ENCODE measurements at places on chromosomes 5 and 9.
A peak's percentile ranks its signal among the peaks of the same experiment; 100 is the strongest.

DNA sequence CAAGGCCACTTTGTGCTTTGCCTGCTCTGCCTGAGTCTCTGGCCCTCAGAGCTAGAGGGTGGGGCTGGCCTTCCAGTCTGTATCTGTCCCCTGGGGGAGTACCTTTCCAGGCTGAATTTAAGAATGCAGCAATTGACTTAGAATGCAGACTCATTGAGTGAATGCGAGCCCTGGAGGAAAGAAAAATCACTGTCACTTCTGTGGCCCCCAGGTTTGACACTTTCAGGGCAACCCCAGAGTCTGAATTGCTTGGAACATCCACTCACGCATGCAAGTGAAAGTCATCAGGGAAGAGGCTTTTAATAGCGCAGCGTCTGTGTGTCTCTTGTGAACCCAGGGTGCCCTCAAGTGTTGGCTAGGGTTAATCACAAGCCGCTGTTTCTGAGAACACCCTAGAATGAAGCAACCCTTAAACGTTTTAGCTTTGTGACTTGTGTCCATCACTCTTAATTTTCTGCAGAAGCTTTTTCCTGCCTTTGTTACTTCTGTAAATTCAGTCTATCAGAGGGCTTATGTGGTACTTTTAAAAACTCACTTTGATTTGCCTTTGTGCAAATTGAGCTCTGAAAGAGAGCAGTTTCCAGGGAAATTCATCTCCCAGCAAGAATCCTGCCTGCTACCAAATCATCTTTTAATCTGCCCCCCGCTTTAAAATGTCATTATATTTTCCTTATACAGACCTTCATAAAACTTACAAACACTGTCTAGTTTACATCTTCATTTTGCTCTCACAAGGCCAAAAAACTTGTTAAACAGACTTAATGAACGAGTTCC, 146.8 kb upstream of the IQGAP2 start:
- DNase-seq, result peak; percentile 38

DNA sequence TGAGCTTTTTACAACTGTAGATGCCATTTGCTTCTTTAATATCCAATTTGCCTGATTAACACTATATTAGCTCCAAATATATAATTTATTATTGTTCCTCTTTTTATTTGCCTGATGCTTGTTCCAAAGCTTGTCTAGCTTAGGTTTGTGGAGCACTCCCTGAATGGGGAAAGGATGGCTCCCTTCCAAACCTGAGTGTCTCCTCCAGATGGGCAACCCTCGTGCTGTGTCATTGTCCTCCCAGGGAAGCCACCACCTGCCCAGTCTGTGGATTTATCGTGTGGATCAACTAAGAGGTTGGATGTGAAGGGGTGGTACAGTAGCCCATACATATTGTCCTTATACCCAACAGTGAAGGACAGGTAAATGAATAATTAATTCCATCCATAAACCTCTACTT, 404.9 kb downstream of the CDK5RAP2 start:
- DNase-seq, result no peak

- DNase-seq, result no peak
Measured at GRCh38 chr9:107274953-107275422, 8.1 kb upstream of the RAD23B start.

GRCh38 chr5:58407042-58407719, 52.7 kb downstream of the PLK2 start:
- no peak for DNase-seq

- no peak for DNase-seq
Measured at GRCh38 chr5:76537073-76537543, 86.1 kb downstream of the F2RL2 start.

DNA sequence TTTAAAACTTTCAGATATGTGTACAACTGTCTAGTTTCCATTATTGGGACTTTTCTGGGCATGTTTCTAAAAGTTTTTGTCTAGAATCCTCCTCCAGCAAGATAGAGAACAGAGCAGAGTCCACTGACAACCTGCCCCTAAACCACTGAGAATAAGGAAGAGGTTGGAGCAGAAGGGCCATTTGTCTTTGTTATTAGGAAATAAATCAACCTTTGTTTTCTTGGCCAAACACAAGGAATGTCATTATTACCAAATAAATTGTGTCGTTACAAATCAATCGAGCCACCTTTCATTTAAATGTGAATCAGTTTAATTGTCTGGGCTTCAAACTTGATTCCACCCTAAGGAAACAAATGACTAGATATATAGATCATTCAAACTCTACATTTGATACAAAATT, 81.4 kb downstream of the GAS1 start:
- DNase-seq, result no peak

DNA sequence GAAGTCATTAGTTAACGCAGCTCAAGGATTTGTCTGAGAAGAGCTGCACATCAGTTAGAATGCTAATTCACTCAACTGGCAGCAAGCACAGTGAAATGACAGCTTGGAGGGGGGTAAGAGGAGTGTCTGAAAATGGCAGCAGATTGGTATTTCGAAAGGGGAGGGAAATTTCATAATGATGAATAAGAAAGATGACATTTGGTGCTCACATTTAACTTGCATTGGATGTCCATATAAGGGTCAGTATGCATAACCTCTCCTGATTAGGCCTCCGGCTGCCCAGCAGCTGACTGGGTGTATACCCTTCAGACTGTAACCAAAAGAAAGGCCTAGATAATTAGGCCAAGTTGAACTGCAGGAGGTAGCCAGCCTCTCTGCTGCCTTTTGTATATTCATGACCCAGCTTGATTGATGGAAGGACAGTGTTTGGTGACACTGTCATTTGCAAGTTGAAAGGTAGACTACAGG, 131.0 kb downstream of the PBX3 start:
- DNase-seq, result no peak

- no peak for DNase-seq
Measured at GRCh38 chr5:39808656-39809055, 383.9 kb upstream of the DAB2 start.

- DNase-seq, result no peak
Measured at GRCh38 chr5:87752362-87752761, 339.6 kb upstream of the CCNH start.

DNA sequence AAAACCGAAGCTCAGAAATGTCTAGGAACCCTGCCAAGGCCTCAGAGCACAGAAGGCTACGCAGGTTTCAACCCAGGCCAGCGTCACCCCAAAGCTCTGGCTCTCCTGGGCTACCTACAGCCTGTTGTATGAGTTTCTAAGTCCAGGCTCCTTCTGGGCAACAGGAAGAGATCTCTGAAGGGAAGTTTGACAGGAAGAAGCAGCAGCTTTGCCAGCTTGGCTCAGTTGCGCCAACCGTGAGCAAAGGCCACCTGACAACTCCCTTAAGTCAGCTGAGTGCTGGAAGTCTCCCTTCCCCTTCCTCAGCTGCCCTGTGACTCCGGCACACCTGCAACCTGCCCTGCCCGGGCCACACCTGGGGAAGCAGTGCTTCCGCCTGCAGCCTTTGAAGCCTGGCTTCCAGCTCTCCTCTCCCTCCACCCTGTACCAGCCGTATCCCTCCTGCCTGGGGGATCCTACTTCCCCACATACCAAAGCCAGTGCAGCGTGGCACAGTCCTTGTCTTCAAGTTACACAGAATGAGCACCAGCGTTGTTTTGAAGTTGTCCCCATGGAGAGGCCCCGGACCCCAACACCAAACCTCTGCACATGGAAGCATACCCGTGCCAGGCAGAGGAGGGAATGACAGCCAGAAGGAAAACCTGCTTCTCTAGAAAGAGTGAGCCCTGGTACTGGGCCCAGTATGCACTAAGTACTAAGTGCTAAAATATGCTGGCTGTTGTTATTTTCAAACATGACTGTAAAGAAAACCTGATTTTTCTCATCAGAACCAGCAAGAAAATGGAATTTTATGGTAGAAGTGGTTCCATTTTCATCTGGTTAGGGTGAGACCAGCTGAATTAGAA, 36.5 kb downstream of the SHB start:
- DNase-seq, result no peak

DNA sequence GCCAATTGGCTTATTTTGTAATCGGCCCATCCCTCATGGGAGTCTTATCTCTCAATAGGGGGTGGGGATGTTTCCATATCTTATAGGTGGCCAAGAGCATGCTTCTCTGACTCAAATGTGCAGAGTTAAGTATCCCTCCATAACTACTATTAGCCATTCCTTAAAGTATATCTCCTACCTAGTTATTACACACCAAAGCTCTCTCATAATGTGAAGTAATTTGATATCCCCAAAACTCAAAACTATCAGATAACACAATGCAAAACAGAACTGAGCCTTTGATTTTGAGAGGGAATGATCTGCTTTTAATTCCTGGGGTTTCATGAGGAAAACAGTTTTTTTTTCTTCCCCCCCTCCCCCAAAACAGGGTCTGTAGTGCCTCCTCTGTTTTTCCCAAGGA, 28.4 kb downstream of the UNC13B start:
- DNase-seq, result no peak

- no peak for DNase-seq
Measured at GRCh38 chr5:168877132-168877892, 298.1 kb upstream of the PANK3 start.

GRCh38 chr5:11650936-11651335, 253.3 kb downstream of the CTNND2 start:
- no peak for DNase-seq

GRCh38 chr5:178625679-178626483, 969 bp downstream of the CLK4 start:
- DNase-seq, result no peak

DNA sequence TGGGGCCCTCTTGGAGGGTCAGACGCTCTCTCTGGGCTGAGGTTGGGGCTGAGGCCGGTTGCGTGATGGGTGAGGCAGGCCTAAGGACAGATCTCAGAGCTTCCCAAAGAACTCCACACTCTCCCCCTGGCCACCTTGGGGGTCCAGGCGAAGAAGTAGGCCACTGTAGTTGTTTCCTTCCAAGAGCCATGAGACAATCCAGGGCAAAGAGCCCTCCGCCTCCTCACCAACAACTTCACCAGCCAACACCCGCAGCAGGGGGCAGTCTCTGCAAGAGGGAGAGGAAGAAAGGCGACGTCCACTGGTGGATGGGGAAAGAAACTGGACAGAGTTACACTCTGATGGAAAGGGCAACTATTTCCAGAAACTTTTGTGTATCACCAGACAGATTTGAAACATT, 10.7 kb downstream of the SLC35A4 start:
- no peak for DNase-seq

GRCh38 chr9:137041124-137041523, 4.9 kb downstream of the NPDC1 start:
- no peak for DNase-seq

DNA sequence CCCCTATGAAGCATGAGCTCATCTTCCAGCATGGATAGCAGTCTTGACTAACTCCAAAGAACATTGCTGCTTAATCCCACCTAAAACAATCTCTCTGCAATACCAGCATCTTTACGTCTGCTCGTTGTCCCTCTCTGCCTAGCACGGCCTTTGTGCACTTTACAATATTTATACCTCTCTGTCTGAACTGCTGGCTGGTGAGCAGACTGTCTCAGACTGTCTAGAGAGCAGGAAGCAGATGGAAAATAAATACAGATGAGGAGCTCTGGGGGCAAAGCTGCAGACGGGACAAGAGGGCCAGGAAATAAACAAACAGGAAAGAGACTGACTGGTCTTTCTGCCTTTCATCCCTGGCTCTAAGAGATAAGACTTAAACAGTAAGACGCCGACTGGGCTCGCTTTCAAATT, 224.8 kb downstream of the ENC1 start:
- DNase-seq, result no peak

DNA sequence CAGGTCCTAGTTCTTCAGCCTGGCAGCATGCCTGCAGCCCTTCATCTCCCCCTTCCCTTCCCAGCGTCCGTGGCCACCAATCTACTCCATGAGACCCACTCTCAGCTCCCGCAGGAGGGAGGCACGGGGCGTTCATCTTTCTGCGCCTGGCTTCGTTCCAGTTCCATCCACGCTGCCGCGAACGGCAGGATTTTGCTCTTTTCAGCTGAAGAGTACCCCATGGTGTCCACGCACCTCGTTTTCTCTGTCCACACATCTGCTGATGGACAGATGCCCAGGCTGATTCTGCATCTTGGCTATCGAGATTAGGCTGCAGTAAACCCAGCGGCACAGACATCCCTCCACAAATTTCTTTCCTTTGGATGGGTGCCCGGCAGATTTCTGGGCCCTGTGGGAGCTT, 30.5 kb upstream of the NKD2 start:
- DNase-seq, result no peak

GRCh38 chr9:81798606-81799005, 109.3 kb upstream of the TLE1 start:
- DNase-seq, result no peak

DNA sequence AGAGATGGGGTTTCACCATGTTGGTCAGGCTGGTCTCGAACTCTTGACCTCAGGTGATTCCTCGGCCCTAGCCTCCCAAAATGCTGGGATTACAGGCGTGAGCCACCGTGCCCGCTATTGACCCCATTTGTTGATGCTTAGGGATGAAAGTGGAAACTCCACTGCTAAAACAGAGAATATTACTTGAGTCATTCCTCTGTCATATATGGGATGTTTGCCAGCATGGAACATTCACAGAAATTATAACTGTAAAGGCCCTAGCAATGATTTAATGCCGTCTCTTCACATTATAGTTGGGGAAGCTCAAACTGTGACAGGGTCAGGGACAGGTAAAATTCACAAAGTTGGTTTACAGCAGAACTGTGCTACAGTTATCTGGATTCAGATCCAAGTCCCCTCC, 94.5 kb downstream of the TMC1 start:
- DNase-seq, result no peak

DNA sequence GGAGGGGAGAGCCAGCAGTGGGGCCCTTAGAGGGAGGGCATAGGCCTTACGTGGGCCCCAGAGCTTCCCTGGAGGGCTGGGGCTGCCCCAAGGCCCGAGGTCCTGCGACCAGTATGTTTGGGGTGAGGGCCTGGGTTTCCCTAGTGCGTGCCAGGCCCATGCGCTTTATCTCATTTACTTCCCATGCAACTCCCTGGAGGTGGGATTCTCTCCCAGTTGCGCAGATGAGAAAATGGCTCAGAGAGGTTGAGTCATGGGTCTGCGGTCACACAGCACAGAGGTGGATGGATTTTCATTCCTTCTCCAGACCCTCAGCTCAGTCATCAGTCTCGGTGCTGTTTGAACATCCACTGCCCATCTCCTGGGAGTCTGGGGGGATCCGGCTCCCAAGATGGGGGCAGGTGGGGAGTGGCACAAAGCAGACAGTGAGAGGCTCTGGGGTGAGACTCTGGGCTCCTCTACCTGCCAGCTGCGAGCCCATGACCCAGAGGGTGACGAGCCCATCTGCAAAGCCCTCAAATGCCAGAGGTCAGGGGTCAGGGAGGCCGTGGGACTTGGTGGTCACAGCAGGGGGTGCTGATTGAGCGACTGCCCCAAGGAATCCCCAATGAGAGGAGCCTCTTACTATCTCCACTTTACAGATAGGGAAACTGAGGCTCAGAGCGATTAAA, 171.2 kb downstream of the GAPVD1 start:
- no peak for DNase-seq

- DNase-seq, result peak; percentile 50
Measured at GRCh38 chr5:43017428-43017815, 22.7 kb downstream of the ANXA2R start.

DNA sequence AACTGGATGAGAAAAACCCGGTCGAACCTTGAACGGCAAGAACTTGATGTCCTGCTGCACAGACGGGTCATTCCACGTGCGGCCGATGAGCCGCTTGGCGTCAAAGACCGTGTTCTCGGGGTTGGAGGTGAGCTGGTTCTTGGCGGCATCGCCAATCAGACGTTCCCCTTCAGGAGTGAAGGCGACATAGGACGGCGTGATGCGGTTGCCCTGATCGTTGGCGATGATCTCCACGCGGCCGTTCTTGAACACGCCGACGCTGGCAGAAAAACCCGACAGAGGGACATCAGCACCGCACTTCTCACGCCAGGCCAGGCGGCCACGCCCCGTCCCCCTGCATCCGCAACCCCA, 519 bp downstream of the HSPA5 start:
- no peak for DNase-seq

- no peak for DNase-seq
Measured at GRCh38 chr9:134548618-134549017, 93.0 kb upstream of the COL5A1 start.

- no peak for DNase-seq
Measured at GRCh38 chr5:102341681-102342288, 45.7 kb upstream of the SLCO4C1 start.
